ENCODE measurements at places on chromosomes 16 and 17.

- DNase-seq: peak; percentile 11
Measured at GRCh38 chr16:53022374-53022773, 30.3 kb downstream of the CHD9NB start.

DNA sequence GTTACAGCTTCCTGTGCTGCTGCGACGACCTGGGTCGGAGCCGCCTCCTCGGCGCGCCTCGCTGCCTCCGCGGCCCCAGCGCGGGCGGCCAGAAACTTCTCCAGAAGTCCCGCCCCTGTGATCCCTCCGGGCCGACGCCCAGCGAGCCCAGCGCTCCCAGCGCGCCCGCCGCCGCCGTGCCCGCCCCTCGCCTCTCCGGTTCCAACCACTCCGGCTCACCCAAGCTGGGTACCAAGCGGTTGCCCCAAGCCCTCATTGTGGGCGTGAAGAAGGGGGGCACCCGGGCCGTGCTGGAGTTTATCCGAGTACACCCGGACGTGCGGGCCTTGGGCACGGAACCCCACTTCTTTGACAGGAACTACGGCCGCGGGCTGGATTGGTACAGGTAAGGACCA is 746 bp downstream of the HS3ST2 start:
- DNase-seq: no peak

- no peak for DNase-seq
Measured at GRCh38 chr16:22358000-22358399, 16.4 kb downstream of the CDR2 start.

GRCh38 chr16:30658731-30659506 is 688 bp downstream of the FBRS start:
- DNase-seq: peak; percentile 98

DNA sequence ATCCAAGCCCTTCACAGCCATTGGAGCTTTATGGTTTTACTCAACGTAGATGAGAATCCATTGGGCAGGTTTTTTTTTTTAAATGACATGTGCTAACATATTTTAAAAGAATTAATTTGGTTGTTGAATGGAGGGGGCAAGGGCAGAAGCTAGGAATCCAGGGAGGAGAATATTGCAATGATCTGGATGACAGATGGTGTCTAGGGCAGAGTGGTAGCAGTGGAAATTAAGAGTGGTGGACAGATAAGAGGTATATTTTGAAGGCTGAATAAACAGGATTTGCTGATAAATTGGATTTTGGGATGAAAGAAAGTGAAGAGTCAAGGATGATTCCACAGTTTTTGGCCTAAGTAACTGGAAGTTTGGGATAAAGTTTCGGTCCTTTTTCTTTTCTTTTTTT is 54.8 kb upstream of the DHX40 start:
- DNase-seq: no peak

- DNase-seq: no peak
Measured at GRCh38 chr17:61335845-61336655, 63.6 kb upstream of the TBX2 start.
